HL-60 (cell line): ENCODE measurements at places on chromosomes 5 and 9.

DNA sequence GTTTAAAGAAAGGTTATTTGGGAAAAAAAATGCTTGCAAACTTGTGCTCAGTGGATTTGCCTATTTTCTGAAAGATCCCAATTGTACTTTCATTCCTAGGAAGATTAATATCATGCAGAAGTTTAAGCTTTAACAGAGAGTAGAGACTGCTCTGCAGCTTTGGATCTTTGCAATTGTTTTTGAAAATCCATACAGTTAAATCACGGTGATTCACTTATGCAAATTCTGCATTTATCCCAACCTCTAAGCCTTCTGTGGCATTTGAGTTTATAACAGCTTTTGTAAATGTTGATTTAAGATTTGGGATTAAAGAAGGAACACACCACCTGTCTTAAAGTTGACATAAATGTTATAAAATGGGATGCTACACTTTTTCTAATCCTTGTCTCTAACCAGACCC is 134.4 kb downstream of the EBF1 start:
- no peak for DNase-seq

DNA sequence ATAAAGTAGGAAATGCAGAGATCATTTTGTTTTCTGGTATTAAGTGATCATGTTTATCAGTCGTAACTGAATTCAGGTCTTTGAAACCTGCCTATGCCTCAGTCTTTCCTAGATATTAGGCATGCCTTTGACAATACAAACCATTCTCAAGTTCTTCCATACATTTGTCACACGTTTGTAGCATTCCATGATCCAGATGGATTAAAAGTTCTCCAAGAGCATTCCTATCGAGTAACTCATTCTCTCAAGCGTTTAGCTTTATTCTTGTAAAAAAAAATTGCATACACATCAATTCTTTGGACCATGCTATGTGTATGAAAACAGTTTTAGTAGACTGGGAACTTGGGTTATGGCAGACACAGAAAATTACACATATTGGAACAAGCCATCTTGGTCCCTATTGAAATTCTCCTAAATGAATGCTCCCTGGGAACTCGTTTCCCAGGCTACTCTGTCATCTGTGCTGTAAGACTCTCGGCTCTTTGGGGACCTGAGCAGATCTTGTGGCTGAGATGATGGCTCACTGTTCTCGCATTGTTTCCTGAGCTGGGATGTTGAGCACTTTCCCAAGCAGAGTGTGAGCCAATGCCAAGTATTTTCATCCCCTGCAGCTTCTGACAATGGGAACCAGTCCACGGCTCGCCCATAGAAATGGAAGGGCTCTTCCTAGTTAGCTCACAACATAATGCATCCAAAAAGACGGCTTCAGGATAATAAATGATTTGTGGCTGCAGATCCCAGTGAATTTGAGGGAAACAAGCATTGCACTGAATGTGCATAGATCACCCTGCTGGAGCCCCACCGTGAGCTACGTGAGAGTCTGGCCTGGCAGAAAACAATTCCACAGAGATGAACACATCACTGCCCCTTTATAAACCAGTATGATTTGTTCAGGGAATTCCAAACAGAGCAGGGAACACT is 230.2 kb downstream of the IRX1 start:
- DNase-seq, result no peak

DNA sequence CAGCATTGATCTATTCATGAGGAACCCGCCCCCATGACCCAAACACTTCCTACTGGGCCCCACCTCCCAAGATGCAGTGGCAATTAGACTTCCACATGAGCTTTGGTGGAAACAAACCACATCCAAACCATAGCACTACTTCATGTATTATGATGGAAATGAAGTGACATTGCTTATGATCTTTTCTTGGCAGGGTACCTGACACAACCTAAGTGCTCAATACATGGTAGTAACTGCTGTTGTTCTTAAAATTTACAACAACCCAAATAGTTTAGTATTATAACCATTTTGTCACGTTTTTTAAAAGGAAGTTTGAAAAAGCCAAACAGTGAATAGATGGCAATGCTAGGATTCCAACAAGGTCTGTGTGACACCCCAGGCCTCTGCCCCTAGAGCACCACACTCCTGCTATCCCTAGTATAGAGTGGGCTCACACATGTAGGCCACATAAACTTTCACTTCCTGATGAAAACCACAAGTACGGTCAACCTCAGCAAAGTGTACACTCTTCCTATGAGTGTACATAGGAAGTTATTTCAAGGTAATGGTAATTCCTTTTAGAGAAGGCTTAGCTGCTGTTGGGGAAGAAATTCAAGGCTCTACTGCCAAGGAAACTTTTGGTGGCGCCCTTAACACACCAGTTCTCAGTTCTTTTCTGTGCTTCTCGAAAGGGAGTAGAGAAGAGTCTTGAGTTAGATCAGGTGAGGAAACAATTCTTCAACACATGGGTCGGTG is 97.6 kb downstream of the ARSB start:
- DNase-seq, result no peak

- no peak for DNase-seq
Observed at GRCh38 chr9:110869931-110870330, 168.3 kb downstream of the LPAR1 start.
